ENCODE measurements at places on chromosomes 5 and 9.

DNA sequence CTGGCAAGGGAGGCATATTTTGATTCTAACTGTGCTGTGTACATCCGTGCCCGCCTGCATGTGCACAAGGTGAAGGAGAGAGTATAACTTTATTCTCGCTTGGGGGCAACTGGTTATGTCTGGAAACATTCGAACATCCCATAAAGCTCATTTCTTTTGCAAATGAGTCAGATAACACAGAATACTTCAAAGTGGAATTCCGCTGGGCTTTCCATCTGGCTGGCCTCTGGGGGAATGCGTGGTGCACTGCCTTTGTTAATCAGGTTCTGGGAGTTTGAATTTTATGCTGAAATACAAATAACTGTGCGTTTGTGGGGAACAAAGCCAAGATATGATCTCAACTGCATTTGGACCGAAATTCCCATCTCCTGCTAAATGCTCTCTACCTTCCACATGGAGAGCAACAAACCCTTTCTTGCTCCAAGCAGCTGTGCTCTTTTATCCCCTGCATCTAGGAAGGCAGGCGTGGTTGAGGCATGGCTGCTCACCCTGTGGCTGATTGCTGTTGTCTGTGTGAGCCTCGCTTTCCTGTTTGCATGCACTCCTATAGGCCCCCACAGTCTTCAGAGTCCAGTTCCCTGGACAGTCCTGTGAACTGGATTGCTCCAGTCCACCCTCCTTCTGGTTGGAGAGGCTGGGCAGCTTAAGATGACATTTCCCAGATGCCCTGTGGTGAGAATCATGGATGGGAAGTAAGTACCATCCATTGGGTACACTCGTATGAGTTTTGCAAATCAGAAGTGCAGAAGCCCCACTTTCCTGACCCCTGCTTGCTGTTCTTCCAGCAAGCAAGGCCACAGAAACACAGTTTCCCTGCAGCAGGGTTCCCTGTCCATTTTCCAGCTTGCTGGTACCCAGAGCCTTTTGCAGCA lies 82.9 kb upstream of the ALDH1B1 start:
- no peak for DNase-seq

GRCh38 chr9:101376111-101376848 lies 8.5 kb downstream of the BAAT start:
- no peak for DNase-seq

DNA sequence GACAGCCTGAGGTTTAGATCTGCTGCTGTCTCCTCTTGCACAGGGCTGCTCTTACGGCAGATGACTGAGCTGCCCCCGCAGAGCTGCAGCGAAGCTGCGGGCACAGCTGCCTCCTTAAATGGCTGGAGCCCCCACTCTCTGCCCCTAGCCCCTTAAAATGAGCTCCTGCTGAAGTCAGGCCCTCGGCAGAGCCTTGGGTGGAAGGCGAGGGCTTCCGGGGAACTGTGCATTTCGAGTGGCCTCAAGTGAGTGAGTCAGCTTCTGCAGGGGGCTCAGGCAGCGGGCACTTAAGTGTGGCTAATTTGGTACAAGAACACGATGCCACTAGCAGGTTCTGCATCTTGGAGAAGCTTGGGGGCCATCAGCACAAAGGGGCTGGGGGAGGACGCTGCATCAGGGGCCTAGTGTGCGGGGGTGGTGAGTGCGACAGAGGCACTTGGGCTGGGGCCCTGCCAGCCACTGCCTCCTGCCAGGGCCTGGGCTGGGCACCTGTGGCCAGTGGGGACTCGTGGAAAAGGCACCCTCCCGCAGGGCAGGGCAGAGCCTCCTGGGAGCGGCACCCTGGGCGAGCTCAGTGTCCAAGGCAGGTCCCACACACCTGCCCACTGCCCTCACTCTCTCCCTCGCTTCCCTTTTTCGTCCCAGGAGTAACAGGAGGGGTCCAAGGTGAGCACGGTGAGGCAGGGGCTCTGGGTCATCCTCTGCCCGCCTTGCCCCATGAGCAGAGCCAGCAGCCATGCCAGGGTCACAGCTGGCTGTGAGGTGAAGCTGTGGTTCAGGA lies 28.8 kb upstream of the RNU6ATAC start:
- DNase-seq: no peak

- no peak for DNase-seq
These were observed 58.5 kb downstream of the MAT2B start for GRCh38 chr5:163563880-163564279.

DNA sequence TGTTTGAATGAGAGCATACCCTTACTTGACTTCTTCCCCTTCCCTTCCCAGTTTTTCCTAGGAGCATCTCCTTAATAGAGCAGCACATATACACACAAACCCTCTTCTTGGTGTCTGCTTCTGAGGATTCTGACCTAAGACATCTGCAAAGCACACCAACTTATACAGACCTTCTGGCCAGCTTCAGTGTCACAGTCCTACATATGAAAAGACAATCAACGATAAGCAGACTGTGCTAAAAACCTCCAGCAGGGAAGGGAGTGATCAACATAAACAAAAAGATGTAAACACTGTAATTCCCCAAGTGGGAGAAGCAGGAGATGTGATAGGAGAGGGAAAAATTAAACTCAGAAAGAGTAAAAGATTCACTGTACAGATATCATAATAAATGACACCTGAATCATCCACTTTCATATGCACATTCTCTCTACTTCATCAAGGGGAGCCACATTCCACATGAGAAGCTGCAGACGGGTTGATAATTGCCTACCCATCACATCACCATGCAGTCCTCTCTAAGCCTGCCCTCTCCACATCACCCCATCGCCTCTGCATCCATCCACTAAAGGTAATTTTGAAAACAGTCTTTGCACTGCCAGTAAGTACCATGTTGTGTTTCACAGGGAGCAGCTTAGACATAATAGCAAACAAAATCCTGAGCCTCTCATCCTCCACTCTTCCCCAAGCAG lies 13.0 kb downstream of the APBA1 start:
- DNase-seq: no peak

- DNase-seq: peak; percentile 41
These were observed 1.5 kb downstream of the LCN2 start for GRCh38 chr9:128150594-128151308.

GRCh38 chr5:141838326-141839014 lies 39.7 kb downstream of the PCDH1 start:
- DNase-seq: no peak

DNA sequence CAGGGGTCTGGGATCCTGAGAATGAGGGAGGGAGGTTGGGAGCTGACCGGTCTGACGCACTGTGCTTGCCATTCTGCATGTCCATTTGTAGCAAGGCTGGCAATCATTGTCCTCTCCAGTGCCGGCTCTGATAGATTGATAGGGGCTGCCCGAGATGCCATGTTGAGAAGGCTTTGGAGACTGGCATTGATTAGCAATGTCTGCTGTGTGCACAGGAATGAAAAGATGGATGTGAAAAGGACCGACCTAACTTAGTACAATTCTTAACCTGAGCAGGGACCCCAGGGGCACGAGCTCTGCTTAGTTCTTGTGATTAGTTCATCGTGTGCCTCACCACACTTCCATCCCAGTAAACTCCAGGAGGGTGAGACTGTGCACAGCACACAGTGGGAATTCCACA lies 17.0 kb downstream of the NEK6 start:
- no peak for DNase-seq

- DNase-seq: peak; percentile 50
These were observed 27.6 kb downstream of the AQP7 start for GRCh38 chr9:33374634-33375237.

GRCh38 chr9:133189826-133190225 lies 19.2 kb downstream of the OBP2B start:
- no peak for DNase-seq

GRCh38 chr5:3597167-3598007 lies 1.8 kb downstream of the IRX1 start:
- no peak for DNase-seq

DNA sequence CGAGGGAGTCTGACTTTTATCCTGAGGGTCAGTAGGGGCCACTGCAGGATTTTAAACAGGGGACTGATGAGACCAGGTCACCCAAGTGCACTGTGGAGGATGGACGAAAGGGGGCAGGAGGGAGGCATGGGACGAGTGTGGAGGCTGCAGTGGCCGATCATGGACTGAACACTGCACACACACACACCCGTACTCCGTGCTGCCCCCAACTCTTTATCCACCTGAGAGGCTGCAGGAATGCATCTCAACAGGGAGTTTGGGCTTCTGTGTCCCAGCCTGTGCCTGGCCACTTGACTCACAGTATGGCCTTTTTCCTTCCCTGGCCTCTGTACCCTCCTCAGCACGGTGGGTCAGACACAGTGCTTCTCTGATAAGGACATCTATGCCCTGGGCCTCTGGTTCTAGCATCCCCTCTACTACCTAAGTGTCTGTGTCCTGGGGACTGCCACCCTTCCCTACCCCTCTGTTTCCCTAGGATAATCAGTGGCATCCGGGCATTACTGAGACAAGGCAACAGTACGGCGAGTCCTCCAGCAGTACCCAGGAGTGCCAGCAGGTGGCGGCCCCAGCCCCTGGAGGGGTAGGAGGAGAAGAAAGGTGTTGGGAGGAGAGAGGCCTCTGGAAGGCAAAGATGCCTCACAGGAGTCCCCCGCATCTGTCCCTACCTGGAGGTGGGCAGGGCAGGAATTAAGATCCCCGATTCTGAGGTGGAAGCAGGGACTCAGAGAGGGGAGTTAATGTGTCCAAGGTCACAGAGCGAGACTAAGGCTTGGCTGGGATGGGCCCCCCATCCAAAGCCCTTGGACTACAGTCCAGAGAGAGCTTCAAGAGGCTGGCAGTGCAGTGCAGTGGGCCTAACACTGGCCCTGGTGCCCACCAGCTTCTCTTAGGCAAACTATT lies 5.1 kb upstream of the CDX1 start:
- DNase-seq: peak; percentile 54

DNA sequence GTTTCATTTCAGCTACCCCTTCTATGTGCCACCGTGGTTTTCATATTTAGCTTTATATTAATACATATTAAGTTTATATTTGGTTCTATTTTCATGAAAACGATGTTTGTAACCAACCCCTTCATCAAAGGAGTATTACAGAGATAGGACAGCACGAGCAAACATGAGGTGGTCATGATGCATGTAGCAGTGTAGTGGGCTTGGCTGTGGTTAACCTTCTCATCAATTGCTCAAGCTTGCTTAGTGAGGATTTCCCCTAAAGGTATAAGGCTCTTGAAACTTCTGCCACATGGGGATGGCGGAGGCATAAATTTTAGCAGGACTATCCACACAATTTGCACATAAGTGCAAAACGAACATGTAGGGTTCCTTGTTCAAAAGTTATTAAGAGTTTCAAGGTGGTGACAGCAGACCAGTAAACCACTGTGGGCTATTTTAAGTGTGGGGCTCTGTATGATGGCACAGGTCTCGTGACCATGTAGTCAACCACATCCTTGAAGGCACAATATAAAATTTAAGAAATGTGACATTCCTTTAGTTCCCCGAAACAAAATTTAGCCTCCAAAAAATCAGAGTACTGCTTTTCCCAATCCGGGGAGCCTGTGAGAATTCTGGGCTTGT lies 24.8 kb downstream of the TMEM174 start:
- DNase-seq: no peak

DNA sequence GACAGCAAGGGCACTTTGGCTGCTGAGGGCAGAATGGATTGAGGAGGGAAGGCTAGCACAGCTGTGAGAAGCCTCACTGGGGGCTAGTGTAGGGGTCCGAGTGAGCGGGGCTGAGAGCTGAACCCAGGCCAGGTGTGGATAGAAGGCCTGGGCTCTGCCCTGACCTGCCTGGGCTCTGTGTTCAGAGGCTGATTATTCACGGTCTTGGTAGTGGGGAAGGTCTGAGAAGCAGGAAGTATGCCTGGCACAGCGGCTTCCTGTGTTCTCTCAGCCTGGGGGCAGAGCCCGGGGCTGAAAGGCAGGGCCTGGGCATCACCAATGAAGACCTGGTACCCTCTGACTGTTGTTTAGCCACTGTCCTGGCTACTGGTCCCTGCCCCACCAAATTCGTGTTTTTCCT lies 136.4 kb upstream of the TBC1D2 start:
- no peak for DNase-seq

DNA sequence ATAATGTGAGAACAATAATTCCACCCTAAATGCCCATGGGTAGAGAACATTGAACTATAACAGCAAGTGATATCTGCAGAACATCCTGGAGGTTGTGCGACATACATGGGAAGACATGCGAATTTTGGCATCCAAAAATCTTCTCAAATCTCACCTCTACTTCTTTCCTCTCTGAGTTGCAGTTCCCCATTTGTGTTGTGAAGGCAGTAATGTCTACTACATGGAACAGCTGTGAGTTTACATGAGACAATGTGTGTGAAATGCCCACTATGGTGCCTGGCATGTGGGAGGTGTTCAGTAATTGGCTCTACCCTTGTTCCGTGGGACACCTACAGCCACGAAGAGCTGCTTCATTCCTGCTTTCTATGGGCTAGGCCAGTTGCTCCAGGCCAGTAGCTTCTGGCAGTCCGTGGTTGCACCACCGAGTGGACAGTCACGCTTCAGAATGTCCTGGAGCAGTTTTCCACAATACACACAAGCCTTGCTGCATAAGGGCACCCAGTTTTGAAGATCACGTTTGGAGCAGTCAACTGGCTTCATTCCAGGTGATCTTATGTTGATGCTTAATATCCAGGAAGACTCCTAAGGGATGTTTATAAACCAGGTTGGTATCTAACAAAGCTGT lies 297.7 kb downstream of the DEPDC1B start:
- DNase-seq: no peak

- DNase-seq: peak; percentile 76
These were observed 22.8 kb downstream of the PCDH1 start for GRCh38 chr5:141855265-141856036.

- peak; percentile 8 for DNase-seq
These were observed 1.8 kb upstream of the EGR1 start for GRCh38 chr5:138463419-138464007.

- no peak for DNase-seq
These were observed 62.1 kb downstream of the CYSTM1 start for GRCh38 chr5:140236891-140237598.

DNA sequence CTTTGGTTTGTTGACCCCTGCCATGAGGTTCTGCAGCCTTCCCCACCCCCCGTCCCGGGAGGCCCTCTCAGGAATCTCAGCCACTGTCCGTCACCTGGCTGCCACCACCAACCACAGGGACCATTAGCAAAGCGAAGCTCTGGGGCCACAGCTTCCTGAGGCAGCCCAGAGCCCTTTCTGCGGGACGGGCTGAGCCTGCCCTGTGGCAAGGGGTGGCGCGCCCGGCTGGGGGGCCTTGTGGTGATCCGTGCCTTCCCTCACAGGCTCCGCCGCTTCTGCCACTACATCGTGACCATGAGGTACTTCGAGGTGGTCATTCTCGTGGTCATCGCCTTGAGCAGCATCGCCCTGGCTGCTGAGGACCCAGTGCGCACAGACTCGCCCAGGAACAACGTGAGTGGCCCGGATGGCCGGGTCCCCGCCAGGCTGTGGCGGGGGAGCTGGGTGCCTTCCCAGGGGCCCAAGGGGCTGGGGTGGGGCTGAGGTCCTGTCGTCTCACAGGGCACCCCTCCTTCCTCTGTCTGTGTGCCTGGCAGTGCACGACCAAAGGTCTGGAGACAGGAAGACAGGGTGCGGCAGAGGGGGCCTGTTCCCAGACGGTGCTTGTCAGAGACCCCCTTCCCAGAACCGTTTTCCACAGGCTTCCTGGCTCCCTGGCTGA lies 169.2 kb downstream of the CACNA1B start:
- no peak for DNase-seq

- no peak for DNase-seq
These were observed 290.1 kb upstream of the ZNF608 start for GRCh38 chr5:125036494-125036893.

All from SHP77 (cell line).